Caco-2 (cell line): ENCODE measurements at places on chromosomes 6 and 20. TPM values are rescaled to one million over a fixed set of nuclear protein-coding genes. Genes with fewer than 3 reads are reported as not detected.
A peak's percentile ranks its signal among the peaks of the same experiment; 100 is the strongest.

Gene RAMACL
- total RNA-seq: 0.20 and 0.39 TPM in 2 replicates

Gene SUMO4
- 1.7 and 2.4 TPM in 2 replicates for total RNA-seq

DNA sequence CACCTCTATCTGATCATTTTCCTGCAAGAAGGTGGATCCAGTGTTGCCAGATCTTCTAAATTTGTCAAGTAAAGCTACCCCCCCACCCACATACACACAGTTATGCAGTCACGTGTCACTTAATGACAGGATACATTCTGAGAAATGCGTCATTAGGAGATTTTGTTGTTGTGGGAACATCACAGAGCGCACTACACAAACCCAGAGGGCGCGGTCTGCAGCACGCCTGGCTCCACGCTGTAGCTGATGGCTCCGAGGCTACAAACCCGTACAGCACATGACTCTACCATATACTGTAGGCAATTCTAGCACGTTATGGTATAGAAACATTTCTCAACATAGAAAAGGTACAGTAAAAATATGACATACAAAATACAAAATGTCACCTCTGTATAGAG lies 126.9 kb downstream of the SYCP2 start:
- peak; percentile 35 for DNase-seq
- peaks cover 11% of the 10 kb centered on the region for H3K4me1 ChIP-seq
- no peak overlapping the region for H3K4me3 ChIP-seq
- H3K27ac ChIP-seq: no peak overlapping the region

Gene MUCL3
- 0.16 TPM in 1 of 2 replicates, not detected in the other for total RNA-seq

DNA sequence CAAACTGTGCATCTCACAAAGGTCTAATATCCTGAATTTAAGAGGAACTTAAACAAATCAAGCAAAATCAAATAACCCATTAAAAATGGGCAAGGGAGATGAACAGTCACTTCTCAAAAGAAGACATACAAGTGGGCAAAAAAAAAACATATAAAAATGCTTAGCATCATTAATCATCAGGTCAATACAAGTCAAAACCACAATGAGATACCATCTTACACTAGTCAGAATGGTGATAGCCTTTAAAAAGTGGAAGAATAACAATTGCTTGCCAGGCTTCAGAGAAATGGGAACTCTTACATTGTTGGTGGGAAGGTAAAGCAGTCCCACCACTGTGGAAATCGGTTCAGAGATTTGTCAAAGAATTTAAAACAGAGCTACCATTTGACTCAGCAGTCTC lies 646.7 kb upstream of the PTCHD4 start:
- H3K4me3 ChIP-seq: no peak overlapping the region
- no peaks in the 10 kb centered on the region for H3K4me1 ChIP-seq
- H3K27me3 ChIP-seq: no peaks in the 10 kb centered on the region
- H3K36me3 ChIP-seq: no peaks in the 10 kb centered on the region
- H3K27ac ChIP-seq: no peak overlapping the region

DNA sequence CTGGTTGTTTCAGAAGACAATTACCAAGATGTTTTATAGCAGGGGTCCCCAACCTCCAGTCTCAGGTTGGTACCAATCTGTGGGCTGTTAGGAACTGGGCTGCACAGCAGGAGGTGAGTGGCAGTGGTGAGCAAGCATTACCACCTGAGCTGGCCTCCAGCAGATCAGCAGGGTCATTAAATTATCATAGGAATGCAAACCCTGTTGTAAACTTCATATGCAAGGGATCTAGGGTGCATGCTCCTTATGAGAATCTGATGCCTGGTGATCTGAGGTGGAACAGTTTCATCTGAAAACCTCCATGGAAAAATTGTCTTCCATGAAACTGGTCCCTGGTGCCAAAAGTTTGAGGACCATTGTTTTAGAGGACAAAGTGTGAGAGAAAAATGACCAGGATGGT lies 240.6 kb downstream of the GRM1 start:
- no peaks in the 10 kb centered on the region for H3K27me3 ChIP-seq
- no peak overlapping the region for H3K4me3 ChIP-seq
- H3K27ac ChIP-seq: no peak overlapping the region
- H3K4me1 ChIP-seq: no peaks in the 10 kb centered on the region
- no peak for DNase-seq
- H3K36me3 ChIP-seq: no peaks in the 10 kb centered on the region

DNA sequence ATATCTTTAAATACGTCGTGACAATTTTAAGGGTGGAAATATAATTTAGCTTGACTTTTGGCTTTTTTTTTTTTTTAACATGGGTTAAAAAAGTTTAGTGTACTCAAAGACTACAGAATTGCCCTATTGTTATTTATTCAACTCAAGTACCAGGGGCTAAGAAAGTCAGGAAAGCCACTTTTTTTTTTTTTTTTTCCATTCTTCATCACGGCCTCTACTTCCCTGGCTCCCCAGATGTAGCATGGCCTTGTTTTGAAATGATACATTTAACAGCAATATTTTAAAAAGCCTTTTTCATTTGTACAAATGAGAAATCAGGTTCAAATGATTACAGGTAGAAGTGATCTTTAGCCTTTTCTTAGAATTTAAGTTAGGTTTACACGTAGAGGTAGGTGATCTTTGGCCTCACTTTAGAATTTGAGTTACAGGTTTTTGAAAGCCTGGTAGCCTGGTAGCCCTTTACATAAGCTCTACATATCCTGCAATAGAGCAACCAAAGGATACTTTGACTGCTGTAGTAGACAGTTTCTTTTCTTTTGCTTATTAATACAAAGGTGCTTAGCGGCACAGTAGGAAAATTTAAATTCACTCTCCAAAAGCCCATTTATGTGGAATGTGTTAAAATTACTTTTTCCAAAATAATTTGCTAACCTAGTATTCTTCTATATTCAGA lies 160.5 kb upstream of the MMS22L start:
- no peaks in the 10 kb centered on the region for H3K36me3 ChIP-seq
- no peak for DNase-seq
- H3K4me3 ChIP-seq: no peak overlapping the region
- no peak overlapping the region for H3K27ac ChIP-seq
- no peaks in the 10 kb centered on the region for H3K4me1 ChIP-seq
- H3K27me3 ChIP-seq: no peaks in the 10 kb centered on the region

- peak overlapping the region; percentile 88 for H3K4me3 ChIP-seq
- no peaks in the 10 kb centered on the region for H3K27me3 ChIP-seq
- H3K27ac ChIP-seq: peak overlapping the region; percentile 77
- no peaks in the 10 kb centered on the region for H3K36me3 ChIP-seq
- H3K4me1 ChIP-seq: peaks cover 58% of the 10 kb centered on the region
- no peak for DNase-seq
These were observed 1.4 kb downstream of the SDC4 start for GRCh38 chr20:45346851-45347250.

GRCh38 chr6:50681213-50681824 lies 32.0 kb upstream of the TFAP2D start:
- H3K36me3 ChIP-seq: no peaks in the 10 kb centered on the region
- H3K4me1 ChIP-seq: no peaks in the 10 kb centered on the region
- DNase-seq: no peak
- no peaks in the 10 kb centered on the region for H3K27me3 ChIP-seq
- H3K4me3 ChIP-seq: no peak overlapping the region
- no peak overlapping the region for H3K27ac ChIP-seq

GRCh38 chr6:121851056-121851455 lies 415.6 kb downstream of the GJA1 start:
- peaks cover 50% of the 10 kb centered on the region for H3K4me1 ChIP-seq
- no peaks in the 10 kb centered on the region for H3K36me3 ChIP-seq
- H3K4me3 ChIP-seq: no peak overlapping the region
- DNase-seq: no peak
- no peaks in the 10 kb centered on the region for H3K27me3 ChIP-seq
- no peak overlapping the region for H3K27ac ChIP-seq

- no peak overlapping the region for H3K4me3 ChIP-seq
- H3K27me3 ChIP-seq: no peaks in the 10 kb centered on the region
- peak; percentile 10 for DNase-seq
- no peak overlapping the region for H3K27ac ChIP-seq
These were observed 39.0 kb upstream of the PLN start for GRCh38 chr6:118509009-118509617.

GRCh38 chr6:89888871-89889270 lies 5.4 kb upstream of the GJA10 start:
- H3K27ac ChIP-seq: no peak overlapping the region
- DNase-seq: no peak
- H3K4me3 ChIP-seq: no peak overlapping the region
- H3K27me3 ChIP-seq: no peaks in the 10 kb centered on the region

DNA sequence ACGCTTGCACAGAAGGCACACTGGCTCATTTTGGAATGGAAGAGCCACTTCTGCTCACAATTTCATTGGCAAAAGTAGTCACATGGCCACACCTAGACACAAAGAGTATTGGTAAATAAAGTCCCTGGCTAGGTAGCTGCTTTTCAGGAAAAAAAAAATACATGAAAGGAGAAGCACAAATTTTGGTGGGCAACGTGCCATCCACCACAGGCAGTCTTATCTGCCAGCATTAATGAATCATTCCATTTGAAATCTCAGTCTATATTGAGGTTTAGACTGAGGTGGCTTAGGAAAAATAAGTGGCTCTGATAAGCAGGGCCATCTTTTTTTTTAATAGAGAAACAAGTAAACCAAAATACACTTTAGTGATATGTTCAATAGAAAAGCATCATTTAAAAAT lies 44.3 kb downstream of the ADGRB3 start:
- no peak overlapping the region for H3K4me3 ChIP-seq
- H3K4me1 ChIP-seq: no peaks in the 10 kb centered on the region
- no peak overlapping the region for H3K27ac ChIP-seq
- no peaks in the 10 kb centered on the region for H3K36me3 ChIP-seq

Gene FAXC
- total RNA-seq: 0.16 and 0.86 TPM in 2 replicates

GRCh38 chr20:17316316-17317038 lies 89.6 kb downstream of the PCSK2 start:
- no peak overlapping the region for H3K27ac ChIP-seq
- no peaks in the 10 kb centered on the region for H3K36me3 ChIP-seq
- no peak overlapping the region for H3K4me3 ChIP-seq
- no peaks in the 10 kb centered on the region for H3K27me3 ChIP-seq
- H3K4me1 ChIP-seq: no peaks in the 10 kb centered on the region

DNA sequence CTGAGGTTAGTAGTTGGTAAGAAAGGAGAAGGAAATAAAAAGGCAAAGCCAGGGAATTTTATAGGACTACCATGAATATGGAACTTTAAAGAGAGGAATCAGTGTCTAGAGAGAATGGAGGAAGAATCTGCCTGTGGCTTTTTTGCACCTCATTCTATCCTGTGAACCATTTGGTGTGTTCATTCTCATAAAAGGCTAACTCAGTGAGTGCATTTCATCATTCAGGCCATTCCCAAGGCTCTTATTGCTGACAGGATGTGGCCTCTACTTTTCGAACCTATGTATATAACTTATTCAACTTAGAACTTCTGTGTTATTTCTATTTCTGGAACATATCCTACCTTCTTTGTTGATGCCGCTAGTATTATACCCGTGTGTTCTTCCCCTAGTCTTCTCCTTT lies 27.1 kb downstream of the HSF2 start:
- peaks cover 1% of the 10 kb centered on the region; the same call in 1 of the 2 replicates for H3K36me3 ChIP-seq
- no peaks in the 10 kb centered on the region for H3K4me1 ChIP-seq
- DNase-seq: no peak
- no peak overlapping the region for H3K4me3 ChIP-seq
- no peak overlapping the region for H3K27ac ChIP-seq

Gene SMLR1
- total RNA-seq: 6.9 and 8.4 TPM in 2 replicates

DNA sequence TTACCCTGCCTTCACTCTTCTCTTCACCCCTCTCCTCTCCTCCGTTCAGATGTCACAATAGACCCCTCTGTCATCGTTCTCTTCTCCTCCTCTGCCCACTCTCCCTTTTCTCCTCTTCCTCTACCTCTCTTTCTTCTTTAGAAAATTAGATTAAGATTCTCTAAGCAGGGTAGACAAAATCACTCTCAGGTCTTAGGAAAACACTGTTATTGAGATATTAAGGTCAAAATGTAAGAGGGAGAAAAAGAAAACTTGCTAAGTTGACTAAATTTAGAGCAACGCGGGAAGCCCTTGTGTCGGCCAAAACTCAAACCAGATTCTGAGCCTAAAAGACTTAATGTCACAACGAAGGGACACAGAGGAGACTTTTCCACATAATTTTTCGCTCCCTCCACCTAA lies 22.1 kb upstream of the ZNF184 start:
- H3K27me3 ChIP-seq: no peaks in the 10 kb centered on the region
- no peak for DNase-seq
- no peaks in the 10 kb centered on the region for H3K4me1 ChIP-seq
- no peak overlapping the region for H3K27ac ChIP-seq
- H3K4me3 ChIP-seq: no peak overlapping the region

Gene LY86
- not detected in 2 replicates for total RNA-seq

Gene FOXF2
- 0.79 and 0.88 TPM in 2 replicates for total RNA-seq

Gene CALHM5
- 1.1 and 1.3 TPM in 2 replicates for total RNA-seq

- no peak for DNase-seq
- peaks cover 2% of the 10 kb centered on the region; the same call in 1 of the 2 replicates for H3K36me3 ChIP-seq
- no peak overlapping the region for H3K4me3 ChIP-seq
- no peak overlapping the region for H3K27ac ChIP-seq
- no peaks in the 10 kb centered on the region for H3K27me3 ChIP-seq
These were observed 12.7 kb upstream of the GMDS start for GRCh38 chr6:2258112-2258511.

Gene MLN
- not detected in 2 replicates for total RNA-seq

Gene STMND1
- not detected in 2 replicates for total RNA-seq

Gene BHLHE23
- 0.49 and 0.95 TPM in 2 replicates for total RNA-seq

- H3K27me3 ChIP-seq: no peaks in the 10 kb centered on the region
- H3K4me1 ChIP-seq: no peaks in the 10 kb centered on the region
- H3K27ac ChIP-seq: no peak overlapping the region
- H3K36me3 ChIP-seq: no peaks in the 10 kb centered on the region
- no peak overlapping the region for H3K4me3 ChIP-seq
These were observed 66.9 kb upstream of the BHLHE23 start for GRCh38 chr20:63073738-63074065.

DNA sequence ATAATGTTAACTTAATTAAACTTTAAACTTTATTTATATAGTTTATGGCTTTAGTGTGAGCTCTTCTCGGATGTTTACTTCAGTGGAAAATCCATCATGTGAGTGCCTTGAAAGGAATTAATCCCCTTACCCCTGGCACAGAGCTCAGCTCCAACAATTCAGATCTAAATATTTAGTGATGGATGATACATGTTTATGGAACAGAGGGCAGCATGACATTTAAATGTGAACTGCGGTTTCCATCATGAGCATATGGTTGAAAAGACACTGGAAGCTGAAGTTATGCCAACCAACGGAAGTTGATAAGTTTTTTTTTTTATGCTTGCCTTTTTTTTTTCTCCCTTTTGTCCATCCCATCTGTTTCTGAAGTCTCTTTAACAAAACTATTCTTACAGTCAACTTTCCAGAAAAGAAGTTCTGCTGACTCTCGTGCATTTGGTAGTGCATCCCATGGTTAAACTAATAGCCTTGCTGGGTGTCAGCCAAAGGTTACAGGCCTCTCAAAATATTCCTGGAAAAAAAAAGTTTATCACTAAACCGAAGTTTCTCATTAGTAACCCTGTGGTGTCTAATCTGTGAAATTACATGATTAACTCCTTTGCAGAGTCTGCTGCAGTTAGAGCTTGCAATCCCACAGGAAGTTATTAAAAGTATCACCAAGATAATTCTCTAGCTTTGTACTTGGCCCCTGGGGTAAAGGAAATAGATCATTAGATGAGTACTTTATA lies 243.9 kb upstream of the TCF21 start:
- H3K27ac ChIP-seq: no peak overlapping the region
- H3K4me3 ChIP-seq: no peak overlapping the region
- DNase-seq: no peak
- H3K27me3 ChIP-seq: no peaks in the 10 kb centered on the region
- no peaks in the 10 kb centered on the region for H3K36me3 ChIP-seq
- H3K4me1 ChIP-seq: no peaks in the 10 kb centered on the region
